Head of caudate nucleus (tissue), 42 donors: ENCODE measurements at places on chromosomes 1 and 21.
A peak's percentile ranks its signal among the peaks of the same experiment; 100 is the strongest.

DNA sequence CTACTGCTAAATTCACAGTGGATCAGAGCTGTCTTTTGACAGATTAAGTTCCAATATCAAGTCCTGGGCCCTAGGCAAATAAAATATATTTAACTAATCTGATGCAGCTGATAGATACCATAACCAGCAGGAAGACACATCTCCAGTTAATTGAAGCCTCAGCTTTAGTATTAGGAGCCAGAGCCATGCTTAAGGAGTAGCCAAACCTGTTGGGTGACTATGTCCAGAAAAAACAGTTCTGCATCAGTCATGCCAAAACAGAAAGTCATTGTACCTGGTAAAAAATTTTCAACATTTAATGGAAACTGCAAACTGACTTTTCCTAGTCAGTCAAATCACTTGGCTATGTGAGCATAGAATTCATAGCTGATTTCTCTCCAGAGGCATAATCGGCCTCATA is 200.5 kb upstream of the RUNX1 start:
- DNase-seq, result no peak

- DNase-seq, result no peak
Observed at GRCh38 chr1:167420510-167420909, 97.8 kb downstream of the CD247 start.

- DNase-seq, result peak; percentile 27
Observed at GRCh38 chr1:39842836-39843235, 40.5 kb downstream of the TRIT1 start.

DNA sequence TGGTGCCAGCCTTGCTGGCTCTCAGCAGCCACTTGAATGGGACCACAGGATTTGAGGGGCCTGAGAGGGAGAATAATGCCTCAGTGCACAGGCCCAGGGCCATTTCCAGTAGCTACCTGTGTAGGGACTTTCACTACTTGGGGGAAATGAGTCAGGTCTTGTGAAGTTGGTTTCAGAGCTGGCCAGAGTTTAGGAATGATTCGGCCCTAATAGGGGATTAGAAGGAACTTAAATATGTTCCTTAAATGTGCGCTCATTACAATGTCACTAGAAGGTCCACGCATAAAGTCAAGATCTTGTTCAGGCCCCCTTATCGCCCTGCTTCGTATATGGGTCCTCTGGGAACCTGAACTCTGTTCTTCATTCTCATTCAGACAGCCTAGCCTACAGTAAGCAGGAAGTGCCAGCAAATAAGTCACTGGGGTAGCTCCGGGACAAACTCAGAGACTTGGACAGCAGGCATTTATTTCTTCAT is 5.6 kb upstream of the AKR1A1 start:
- no peak for DNase-seq

GRCh38 chr1:3707298-3707938 is 44.8 kb upstream of the CCDC27 start:
- no peak for DNase-seq

DNA sequence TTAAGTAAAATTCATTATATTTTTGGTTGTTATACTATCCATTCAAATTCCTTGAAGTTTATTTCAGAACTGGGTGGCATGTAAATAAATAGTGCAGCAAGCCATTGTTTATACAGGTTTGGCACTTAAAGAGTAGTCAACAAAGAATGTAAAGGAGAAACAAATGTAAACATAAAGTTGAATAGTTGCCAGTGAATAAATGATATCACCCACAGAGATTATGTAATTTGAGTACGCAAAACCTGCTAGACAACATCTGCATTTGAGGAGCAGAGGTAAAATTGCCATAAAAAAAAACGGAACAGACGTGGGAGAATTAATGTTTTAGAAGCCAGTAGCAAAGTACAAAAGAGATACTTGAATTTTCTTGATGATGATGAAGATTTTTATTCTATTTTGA is 111.6 kb downstream of the ADGRL2 start:
- no peak for DNase-seq

GRCh38 chr1:155909894-155910293 is 1.3 kb downstream of the RIT1 start:
- DNase-seq, result no peak

DNA sequence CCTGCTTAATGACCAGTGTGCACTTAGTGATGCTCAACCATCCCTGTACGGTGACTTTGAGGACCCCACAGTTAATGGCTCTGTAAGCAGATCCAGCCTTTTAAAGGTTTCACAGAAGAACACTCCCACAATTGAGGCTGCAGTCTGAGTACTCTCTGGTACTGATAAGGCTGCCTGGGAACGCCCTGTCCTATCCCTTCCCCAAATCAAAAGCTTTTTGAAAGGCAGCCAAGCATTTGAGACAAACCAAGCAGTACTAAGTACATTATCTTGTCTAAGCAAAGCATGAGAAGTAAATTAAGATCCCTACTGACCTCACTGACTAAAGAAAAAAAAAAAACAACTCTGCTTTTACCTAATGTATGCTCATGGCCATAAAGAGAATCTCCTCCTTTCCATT is 60.7 kb downstream of the SH3GLB1 start:
- no peak for DNase-seq

DNA sequence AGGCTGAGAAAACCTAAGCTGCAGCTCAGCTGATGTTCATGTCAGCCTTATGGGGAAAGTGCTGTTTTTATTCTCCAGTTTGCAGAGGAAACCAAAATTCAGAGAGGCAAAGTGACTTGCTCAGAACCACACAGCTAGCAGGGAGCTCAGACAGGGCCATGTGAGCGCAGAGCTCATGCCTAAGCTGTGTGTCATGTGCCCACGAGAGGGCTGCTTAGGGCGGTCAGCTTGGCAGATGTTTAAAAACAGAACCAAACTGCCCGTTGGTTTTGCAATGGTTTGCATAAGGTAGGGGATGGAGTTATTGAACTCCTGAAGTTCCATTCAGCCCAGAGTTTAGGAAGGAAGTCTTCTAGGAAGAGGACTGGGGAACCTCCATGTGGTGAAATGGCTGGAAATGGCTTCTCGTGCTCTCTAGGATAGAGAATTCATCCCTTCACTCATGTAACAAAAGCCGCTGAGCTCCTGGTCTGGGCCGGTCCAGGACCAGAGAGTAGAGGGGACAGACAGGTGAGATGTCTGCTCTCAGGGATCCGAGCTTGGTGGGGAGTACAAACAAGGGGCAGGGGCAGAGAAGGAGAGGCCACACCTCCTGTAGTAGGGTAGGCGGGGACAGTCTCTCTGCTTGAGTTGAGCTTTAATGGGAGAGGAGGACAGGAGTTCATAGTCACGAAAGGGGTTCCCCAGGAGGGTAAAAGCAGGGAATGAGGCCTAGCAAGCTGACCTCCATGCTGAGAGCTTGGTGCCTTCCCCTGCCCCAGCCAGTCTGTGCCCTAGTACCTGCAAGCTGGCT is 46.9 kb downstream of the ARHGEF10L start:
- DNase-seq, result no peak

- no peak for DNase-seq
Observed at GRCh38 chr1:203145321-203146041, 18.0 kb downstream of the ADORA1 start.

GRCh38 chr1:3326516-3327388 is 127.7 kb upstream of the ARHGEF16 start:
- no peak for DNase-seq

DNA sequence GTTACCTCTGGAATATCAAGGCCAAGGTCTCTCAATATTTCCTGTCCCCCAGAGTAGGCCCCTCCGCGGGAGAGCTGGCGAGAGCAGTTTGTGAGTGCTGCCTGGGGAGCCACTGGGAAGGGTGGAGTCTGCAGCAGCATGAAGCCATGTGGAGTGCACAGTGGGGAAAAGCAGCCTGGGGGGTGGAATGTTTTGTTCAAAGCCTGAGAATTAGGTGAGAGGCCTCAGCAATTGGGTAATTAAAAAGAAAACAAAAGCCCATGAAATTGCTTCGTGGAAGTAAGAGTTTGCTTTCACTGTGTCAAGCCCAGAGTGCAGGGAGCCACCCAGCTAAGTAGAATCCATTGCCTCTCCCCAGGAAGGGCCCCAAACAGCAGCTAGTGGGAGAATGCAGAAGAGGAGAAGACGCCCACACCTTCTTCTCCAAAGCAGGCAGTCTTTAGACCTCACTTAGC is 30.2 kb upstream of the DISC1 start:
- no peak for DNase-seq

DNA sequence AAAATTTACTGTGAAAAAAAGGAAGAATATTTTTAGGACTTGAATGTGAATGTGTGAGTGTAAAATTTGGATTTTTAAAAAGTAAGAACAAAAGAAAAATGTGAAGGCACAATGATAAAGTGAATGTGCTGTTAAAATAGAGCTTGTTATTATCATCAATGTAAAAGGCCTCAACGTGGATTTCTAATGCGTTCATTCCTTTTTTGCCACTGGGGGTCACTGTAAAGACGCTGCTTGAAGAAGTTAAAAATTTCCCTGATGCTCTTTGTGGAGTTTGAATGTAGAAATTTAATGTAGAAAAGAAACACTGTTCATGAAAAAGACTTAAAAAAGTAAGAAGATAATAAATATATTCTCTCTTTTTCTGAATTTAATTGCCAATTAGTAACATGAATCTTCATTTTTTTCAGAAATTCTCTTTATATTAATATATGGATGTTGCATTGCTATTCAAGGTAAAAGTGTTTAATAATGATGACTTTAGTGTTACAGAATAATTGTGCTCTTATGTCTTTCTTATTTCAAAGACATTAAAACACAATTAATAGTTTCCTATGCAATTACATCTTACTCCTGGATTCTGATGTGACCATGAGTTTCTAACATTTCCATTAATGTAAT is 161.5 kb downstream of the DNM3 start:
- DNase-seq, result peak; percentile 37

- DNase-seq, result no peak
Observed at GRCh38 chr1:1330366-1331067, 563 bp upstream of the TAS1R3 start.

DNA sequence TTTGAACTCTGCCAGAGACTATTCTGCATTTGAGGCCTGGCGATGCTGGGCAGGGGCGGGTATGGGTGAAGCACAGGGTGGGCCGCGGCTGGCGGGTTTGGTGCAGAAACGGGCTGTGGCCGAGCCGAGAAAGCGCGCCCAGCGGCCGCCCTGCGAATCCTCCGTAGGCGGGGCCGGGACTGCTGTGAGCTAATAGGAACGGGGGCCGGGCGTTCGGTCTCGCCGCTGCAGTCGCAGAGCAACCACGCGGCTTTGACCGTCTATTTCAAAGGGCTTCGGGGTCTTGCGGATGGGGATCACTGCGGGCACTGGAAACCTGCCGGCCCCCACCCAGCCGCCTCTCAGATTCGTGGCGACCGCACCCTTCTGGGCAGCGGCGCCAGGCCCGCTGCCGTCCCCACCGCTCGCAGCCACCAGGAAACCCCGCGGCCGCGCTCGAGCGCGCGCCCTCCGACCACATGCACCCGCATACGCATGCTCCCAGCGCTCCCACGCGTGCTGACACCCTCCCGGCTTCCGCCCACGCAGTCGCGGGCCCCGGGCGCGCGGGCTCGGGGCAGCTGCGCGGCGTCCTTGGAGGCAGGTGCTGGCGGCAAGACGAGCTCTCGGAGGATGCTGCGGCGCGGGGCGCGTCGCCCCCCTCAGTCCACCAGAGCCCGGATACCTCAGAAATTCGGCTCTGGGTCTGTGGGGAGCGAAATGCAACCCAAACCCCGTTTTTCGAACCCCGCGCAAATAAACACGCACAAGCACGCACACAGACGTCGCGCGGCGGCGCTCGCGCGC is 32.6 kb downstream of the DNTTIP2 start:
- peak; percentile 90 for DNase-seq
